ENCODE measurements at places on chromosomes 2 and 18.

GRCh38 chr2:221817878-221818277, 245.8 kb upstream of the EPHA4 start:
- DNase-seq = no peak

- DNase-seq = peak; percentile 92
Measured at GRCh38 chr2:15069149-15069548, 436.6 kb downstream of the LRATD1 start.

GRCh38 chr2:96265349-96265839, 403 bp downstream of the TMEM127 start:
- DNase-seq = no peak

- peak; percentile 28 for DNase-seq
Measured at GRCh38 chr2:220891405-220891804, 680.7 kb downstream of the EPHA4 start.

DNA sequence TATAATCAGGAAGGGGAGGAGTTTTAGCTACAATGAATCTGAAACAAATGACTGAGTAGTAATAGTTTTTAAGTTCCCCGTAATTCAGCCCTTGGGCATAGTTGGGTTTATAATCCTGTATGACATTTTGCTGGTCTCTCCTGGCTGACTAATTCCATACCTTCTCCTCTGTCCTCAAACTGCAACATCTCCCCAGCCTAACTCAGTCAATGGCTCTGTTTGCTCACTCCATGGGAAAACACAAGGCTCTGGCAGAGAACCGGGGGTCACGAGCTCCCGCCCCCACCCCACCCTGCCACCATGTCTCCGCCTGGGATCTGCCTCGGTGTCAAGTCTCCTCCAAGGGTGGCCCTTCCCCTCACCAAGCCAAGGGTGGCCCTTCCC, 168.6 kb downstream of the HDAC4 start:
- no peak for DNase-seq

DNA sequence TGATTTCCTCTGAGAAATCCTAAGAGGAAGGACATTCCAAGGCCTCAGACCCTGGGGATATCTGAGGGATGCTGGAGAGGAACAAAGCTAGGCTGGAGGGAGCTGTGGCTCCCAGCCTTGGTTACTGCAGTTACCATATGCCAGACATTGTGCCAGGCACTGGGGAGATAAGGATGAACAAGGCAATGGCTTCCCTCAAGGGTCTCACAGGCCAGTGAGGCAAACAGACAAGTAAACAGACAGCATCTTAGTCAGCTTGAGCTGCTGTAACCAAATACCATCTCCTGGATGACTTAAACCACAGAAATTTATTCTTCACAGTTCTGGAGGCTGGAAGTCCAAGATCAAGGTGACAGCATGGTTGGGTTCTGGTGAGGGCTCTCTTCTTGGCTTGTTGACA, 91.8 kb downstream of the SKA1 start:
- no peak for DNase-seq

DNA sequence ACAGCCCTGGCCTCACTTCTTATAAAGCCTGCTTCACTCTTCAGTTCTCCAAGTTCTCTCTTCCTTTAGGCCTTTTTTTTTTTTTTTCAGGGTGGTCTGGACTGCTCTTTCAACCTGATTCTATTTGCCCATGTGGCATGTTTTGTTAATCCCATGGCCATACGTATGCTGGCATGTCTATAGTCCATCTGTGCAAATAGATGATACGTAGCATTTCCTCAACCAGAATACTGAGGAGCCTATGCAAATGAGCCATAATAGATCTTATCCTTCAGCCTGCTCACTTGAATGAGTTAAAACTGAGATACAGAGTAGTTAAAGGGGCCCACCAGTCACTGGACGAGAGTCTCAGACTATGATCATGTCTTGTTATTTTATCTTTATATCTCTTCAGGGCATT, 265.2 kb upstream of the CXCR4 start:
- no peak for DNase-seq

DNA sequence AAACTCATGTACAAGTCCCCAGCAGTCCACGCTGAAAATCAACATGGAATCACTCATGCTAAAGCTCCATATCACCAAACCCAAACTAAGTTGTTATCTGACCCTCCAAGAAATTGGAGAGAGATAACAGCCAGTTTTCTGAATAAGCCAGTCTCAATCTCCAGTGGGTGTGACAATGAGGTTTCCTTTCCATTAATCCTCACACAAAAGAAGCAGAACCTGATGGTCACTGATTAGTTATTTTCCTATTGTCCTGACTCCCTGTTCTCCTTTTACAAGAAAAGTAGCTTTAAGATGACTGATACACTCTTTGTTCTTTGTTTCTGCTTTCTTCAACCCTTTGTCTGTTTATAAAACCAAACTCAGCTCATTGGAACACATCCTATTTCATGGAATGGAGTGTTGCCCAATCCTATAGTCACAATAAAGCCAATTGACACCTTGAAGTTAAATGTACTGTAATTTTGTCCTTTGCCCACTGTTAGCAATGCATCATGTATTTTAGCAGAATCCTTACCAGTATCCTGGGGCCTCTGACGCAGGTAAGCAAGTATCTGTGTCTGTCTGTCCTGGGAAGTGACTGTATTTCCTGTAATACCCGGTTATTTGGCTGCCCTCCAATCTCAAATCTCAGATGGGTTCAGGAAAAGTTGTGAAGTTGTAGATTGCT, 30.6 kb upstream of the SH3RF3 start:
- DNase-seq = no peak

GRCh38 chr2:12457831-12458230, 258.9 kb upstream of the TRIB2 start:
- no peak for DNase-seq

DNA sequence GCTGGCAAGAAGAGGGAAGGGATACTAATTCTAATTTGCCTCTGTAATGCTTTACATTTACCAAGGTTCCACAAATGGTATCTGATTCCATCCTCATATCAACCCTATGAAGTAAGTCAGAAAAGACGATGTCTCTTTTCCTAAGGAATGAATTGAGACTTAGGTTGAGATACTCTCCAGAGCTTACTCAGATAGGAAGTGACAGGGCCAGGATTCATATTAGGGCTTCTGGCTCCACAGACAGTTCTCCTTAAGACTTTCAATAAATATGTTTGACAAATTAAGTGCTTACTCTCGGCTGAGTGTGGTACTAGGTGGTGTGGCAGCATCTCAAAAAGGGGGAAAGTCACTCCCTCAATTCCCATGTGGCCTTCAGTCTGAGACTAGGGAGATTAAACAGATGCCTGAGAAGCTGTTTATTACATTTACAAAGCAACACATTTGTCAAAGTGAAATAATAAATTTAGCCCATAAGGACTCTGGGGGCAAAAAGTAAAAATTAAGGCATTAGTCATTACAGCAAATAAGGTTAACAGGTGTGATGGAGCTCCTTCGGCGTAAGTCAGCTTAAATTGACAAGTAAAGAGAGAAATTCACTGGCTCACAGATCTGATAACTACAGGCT, 14.2 kb downstream of the CDK15 start:
- no peak for DNase-seq

GRCh38 chr2:126200538-126200937, 455.4 kb upstream of the GYPC start:
- no peak for DNase-seq

DNA sequence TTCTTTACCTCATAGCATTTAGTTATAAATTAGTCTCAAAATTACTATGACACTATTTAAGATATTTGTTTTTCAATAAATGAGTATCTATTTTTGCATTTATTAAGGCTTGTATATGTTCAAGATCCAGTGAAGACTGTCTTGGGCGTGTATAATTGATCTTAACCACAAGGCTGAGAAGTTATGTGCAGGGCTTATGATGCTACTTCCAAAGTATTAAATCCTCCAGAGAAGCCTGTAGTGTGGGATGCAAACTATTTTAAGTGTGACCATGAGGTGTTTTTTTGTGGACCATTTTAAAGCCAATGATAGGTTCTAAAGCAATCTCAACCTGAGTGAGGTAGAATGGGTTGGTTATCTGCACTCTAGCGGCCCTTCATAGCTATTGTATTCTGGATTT, 219.9 kb downstream of the ZNF407 start:
- no peak for DNase-seq

- no peak for DNase-seq
Measured at GRCh38 chr2:234910186-234910679, 41.6 kb upstream of the SH3BP4 start.

- DNase-seq = no peak
Measured at GRCh38 chr18:48077291-48077690, 146.8 kb upstream of the SMAD2 start.

GRCh38 chr2:9030841-9031240, 27.4 kb upstream of the MBOAT2 start:
- DNase-seq = no peak

GRCh38 chr2:70728128-70728527, 39.9 kb downstream of the ADD2 start:
- no peak for DNase-seq

DNA sequence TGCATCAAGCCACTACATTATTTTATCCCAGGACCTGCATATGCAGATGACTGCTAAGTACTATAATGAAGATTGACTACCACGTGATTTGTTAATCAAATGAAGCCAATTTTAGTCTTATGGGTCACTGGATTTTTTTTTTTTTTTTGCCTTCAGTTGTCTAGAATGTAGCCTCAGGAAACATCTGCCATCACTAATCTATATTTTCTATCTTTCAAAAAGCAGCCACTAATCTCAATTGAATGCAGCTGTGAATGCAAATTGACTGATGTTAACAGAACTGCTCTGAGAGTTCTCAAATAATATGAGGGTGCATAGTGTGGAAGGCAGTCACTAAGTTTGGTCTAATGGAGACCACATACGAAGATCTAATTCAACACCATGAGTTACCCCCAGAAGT, 106.3 kb downstream of the ABCA12 start:
- DNase-seq = no peak

Measured in fibroblast of skin of left biceps (primary cell).